ENCODE measurements at places on chromosomes 7 and 10.
A peak's percentile ranks its signal among the peaks of the same experiment; 100 is the strongest.

DNA sequence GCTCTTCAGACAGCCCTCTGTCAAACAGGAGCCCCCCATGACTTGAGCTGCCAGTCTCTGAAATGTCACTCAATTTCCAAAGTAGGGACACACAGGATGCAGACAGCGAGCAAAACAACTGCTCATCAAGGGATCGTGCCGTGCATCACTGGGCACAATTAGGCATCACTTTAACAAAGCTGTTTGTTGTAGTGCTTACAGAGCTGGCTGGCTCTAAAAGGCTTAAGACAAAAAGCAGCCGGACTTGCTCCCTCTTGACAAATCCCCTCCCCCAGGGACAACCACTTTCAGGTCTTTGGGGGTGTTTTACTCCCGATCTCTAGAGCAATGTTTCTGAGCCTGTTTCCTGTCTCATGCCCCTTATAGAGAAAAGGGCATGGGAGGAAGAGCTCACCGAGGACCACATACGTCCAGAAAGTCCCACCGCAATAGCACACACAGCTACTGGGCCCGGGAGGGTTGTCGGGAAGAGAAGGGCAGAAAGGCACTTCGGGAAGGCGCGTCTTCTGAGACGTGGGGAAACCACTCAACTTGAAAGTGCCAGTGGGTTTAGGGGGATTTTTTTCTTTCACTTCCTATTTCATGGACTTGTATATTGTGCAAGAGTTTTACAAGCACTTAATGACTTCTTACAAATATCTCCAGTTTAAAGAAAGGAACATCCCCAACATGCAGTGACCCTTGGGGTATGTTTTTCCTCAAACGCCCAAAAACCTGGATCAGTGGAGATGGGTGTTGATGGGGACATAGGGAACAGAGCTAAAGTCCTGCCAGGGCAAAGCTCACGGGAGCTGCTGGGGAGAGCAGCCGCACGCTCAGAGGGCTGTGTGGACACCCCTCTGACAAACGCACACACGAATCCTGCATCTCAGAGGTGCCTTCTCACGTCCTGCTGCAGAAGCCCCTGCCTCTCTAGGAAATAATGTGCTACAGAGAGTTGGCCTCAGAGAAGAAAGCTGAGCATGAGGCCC is 27.1 kb downstream of the LRRC20 start:
- DNase-seq, result peak; percentile 33

GRCh38 chr10:89450901-89451300 is 36.5 kb downstream of the IFIT5 start:
- no peak for DNase-seq

DNA sequence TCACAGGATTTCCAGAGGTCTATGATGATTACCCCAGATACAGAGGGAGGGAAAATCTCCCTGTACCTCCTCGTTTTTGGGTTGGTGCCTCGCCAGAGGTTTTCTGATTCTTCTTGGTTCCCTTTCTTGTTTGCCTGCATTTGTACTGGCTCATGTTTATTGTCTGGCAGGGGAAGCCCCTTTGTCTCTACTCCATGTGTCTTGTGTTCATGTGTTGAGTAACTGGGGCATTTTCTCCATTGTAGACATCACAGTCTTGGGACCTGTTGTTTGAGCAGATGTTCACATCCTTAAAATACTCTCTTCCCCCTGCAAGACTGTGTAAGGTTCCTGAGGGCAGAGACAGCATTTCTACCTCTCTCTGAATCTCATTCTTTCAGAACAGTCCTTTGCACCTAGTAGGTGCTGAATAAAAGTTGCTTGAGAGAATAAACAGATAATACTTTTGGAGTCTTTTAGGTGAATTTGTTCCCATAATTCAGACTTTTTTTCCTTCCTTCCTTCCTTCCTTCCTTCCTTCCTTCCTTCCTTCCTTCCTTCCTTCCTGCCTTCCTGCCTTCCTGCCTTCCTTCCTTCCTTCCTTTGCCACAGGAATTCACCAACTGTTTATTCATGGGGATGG is 25.1 kb downstream of the CDK14 start:
- DNase-seq, result no peak

DNA sequence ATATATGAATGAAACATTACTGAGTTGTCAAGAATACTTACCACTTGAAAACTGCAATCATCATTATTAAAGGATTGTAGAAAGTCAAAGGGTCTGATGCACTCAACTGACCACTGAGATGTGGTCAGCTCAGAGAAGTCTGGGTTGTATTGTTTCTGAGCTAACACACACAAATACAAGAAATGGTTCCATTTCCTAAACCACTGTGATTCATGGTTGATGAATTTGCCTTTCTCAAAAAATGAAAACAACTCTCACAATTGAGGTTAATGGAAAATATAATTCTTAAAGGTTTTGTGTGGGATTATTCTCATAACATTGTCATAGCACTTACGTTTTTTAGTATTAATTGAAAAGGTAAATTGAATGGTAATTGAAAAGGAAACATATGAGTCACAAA is 45.6 kb upstream of the TAS2R16 start:
- no peak for DNase-seq

DNA sequence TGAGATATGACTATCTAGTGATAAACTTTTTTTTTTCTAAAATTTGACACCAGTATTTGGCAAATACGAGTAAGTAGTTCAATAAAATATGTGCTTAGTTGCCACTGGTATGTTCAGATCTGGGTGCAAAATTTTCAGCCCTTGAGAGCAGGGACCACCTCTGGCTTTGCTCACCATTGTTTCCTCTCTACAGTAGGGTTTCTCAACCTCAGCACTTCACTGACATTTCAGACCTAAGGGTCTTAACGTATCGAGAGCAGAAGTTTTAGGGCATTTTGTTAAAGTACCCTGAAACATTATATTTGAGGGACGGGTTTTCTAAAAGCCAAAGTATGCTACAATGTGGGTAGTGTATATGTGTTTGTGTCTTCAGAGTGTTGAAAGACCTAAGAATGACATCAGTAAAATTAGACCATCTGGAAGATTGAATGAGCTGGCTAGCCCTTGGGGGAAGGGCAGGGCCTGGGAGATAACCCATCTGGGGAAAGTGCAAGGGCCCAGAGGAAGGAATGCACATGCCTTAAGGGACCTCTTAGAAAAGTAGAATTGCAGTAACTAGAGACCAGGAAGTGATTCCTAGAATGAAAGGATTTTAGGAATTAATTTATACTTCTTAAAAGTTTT is 11.8 kb downstream of the BZW2 start:
- DNase-seq, result no peak

DNA sequence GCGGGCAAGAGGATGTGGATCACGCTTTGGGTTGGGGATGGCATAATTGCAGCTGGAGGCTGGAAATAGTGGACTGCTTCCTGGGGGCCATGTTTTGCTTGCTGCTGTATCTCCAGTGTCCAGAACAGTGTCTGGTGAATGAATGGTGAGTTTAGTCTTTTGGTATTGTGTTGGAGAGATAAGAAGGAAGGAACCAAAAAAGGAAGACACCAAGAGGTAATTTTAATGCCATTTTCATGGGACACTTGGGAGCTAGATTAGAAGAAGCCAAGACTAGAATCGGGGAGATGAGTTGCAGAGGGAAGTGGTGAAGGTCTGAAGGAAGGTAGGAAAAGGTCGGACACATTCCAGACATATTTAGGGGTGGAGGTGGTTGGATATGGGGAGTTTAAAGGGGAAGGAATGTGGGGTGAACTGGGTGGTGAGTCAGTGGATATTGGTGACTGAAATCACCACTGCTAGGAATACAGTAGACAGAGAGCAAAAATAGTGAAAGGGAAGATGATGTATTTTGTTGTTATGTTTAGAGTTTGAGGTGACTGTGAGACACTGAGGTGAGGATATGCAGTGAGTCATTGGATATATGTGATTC is 76.7 kb downstream of the CCNY start:
- DNase-seq, result no peak

GRCh38 chr10:79320820-79321493 is 26.3 kb upstream of the PPIF start:
- DNase-seq, result peak; percentile 57

DNA sequence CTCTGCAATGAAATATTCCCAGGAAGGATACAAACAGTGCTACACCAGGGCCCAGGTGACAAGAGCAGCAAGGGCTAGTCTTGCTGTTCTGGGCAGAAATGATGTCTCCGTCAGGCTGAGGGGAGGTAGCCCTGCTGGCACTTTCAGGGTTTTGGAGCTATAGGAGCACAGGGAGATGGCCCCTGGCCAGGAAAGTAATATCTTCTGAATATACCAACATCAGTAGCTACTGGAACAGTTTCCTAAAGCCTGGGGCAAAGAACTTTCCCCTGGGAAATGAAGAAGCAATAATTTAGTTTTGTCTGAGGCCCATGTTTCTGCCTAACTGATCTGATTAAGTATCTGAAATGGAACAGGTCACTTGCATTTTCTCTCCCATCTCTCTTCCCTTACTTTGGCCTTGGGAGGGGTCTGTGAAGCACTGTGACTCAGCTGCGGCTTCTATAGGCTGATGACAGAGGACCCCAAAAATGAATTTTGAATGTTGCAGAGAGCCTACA is 489.1 kb upstream of the PODXL start:
- DNase-seq, result no peak

- no peak for DNase-seq
Observed at GRCh38 chr10:63173468-63174232, 40.5 kb downstream of the NRBF2 start.

DNA sequence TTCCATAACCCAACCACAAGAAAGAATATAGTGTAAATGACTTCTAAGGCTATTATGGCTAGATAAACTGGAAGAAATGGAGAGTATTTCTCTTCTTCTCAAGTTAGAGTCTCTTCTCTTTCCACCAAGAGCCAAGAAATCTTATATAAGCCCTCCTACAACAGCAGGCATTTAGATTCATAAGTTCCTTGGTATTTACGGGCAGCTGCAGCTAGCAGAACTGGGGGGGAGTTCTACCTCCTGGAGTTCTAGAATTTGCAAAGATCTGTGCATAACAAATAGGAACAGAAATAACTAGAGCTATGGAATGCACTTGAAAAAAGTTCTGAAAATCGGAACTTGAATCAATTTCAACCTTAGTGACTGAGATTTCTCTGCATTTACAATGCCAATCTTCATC is 715.2 kb upstream of the GRM3 start:
- DNase-seq, result no peak

DNA sequence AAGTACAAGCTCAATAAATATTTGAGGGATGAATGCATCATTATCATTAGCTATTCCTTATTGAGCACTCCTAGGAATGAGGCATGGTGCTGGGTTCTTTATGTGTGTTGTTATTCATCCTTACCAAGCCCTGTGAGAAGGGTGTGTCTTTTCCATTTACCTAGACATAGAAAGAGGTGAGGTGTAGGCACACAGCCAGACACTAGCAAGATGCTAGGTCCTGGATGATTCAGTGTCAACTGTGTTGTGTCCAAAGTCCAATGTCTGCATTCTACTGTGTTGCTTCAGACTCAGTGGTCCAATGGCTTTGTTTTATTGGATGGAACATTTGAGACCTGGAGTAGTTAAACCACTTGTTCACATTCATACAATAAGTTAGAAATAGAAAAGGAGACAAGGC is 605.5 kb downstream of the LRMDA start:
- no peak for DNase-seq

DNA sequence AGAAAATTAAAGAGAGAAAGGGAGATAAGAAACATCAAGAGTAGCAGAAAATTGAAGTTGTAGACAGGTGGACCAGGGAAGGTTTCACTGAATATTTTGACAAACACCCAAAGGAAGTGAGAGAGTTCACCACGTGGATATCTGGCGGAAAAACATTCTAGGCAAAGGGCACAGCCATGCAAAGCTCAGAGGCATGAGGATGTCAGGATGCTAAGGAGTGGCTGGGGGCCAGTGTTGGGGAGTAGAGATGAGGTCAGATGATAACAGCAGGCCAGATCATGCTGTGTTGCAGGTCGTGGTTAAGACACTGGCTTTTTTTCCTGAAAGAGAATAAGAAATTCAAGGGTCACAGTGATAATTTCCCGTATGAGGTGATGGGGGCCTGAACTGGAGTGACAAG is 181.9 kb downstream of the DGKI start:
- DNase-seq, result no peak

DNA sequence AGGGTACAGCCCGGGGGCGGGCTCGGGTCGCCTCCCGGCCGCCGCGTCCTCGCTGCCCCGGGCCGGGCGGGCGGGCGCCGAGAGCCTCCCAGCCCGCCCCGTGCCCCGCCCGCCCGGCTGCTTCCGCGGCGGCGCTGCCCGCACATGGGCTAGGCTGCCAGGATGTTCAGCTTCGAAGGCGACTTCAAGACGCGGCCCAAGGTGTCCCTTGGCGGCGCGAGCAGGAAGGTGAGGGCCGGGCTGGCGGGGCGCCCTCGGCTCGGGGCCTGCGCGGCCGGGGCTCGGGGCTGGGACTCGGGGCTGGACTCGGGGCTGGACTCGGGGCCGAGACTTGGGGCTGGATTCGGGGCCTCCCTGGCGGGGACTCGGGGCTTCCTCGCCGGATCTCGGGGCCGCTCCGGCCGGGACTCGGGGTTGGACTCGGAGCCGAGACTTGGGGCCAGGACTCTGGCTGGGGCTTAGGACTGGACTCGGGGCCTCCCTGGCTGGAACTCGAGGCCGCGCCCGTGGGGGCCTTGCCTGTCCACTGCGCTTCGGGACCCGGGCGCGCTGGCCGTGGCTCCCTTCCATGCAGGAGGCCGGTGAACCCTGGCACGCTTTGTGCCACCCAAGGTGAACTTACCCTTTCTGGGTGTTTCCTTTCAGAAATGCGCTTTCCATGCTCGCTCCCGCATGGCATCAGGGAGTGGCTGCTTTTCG is 534 bp downstream of the UBE3C start:
- DNase-seq, result peak; percentile 63

DNA sequence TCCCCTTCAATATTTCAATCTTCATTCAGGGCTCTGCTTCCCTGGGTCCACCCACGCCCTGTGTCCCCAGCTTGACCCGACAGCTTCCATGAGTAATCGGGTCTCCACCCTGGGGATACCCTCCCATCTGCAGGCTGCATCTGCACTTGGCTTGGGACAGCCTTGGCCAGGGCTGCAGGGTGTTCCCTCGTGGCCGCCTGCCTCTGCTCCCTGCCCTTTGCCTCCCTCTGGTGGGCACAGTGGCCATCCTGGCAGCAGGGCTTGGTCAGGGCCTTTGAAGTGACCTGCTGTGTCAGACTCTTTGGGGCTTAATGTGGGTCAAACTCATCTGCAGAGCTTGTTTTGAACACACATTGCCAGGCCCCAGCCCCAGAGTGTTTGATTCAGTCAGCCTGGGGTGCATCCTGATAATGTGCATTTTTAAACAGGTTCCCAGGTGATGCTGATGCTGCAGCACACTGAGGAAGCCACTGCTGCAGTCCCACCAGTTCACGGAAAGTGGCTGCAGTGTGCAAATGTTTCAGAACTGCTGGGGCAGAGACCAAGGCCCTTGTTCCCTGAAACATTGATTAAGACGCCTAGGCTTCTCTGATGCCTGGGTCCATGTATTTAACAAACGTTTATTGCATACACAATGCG is 80.7 kb upstream of the SEC61G start:
- peak; percentile 7 for DNase-seq

Data from activated CD4-positive, alpha-beta T cell treated with anti-CD3 and anti-CD28 coated beads for 48 hours (primary cell).